ENCODE measurements at places on chromosomes 2 and 18. TPM values are rescaled to one million over a fixed set of nuclear protein-coding genes. Genes with fewer than 3 reads are reported as not detected.

Gene RAMP1
- 4.4 TPM for total RNA-seq

Gene CLHC1
- total RNA-seq, result 14.5 TPM

Gene RESP18
- not detected for total RNA-seq

- no peak for DNase-seq
- no peak overlapping the region for H3K27ac ChIP-seq
- H3K4me3 ChIP-seq, result no peak overlapping the region
- H3K27me3 ChIP-seq, result peaks cover 8% of the 10 kb centered on the region
- no peaks in the 10 kb centered on the region for H3K36me3 ChIP-seq
These were observed 166.3 kb downstream of the NRP2 start for GRCh38 chr2:205848601-205849000.

DNA sequence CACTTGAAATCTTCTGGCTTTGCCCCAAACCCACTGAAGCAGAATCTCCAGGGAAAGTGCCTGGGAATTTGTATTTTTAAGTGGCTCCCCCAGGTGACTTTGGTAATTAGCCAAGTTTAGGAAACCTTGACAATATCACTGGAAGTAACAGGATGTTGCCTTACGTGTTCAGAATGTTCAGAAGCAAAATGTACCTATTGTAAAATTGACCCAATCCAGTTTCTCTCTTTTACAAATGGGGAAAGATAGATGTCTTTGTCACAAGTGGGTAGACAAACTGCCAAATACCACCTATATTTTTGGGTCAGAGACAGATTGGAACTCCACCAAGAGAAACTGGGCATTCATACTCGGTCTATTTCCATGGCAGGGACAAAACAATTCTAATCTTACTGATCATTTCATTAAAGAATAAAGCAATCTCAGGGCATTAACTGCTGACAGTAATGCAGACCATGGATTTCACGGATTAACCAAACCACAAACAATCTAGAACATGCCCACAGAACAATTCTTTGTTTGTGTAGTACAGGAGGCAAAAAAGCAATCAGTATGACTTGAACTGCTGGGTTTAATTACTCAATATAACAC lies 255.8 kb downstream of the ERBB4 start:
- H3K4me3 ChIP-seq, result no peak overlapping the region
- no peak overlapping the region for H3K27ac ChIP-seq
- no peak for DNase-seq

- DNase-seq, result peak; percentile 51
- H3K36me3 ChIP-seq, result no peaks in the 10 kb centered on the region
- H3K27me3 ChIP-seq, result no peaks in the 10 kb centered on the region
- H3K4me3 ChIP-seq, result no peak overlapping the region
- H3K27ac ChIP-seq, result peak overlapping the region; percentile 1
These were observed 47.6 kb downstream of the LIPG start for GRCh38 chr18:49609256-49610021.

DNA sequence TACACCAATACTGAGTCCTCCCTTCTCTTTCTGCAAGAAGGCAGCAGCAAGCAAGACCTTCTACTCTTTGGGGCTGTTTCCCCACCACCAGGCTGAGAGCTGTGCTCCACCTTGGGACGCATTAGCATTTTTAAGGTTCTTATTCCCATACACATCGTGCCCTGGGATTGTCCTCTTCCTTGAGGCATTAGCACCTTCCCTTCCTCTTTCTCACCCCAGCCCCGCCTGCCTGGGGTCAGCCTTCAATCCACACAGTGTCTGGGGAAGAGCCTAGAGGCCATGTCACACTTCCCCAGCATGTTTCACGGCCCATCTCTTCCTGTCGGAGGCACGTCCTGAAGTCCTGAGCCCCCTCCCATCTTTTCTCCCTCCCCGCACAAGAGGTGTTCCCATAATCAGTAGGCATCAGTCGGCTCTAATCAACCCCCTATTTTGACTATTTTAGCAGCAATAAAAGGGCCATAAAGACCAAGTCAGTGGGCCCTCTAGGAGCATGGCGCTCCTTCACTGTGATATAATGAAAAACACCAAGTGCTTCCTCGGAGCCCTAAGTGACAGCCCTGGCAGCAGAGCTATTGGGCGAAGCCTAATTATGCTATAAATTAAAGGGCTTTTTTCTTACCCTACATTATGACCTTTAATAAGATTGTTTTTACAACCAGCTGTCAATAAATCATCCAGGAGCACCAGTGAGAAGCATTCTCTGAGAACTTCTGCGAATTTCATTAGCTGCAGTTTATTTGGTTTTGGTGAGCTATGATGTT lies 55.0 kb upstream of the PKDCC start:
- H3K4me3 ChIP-seq, result no peak overlapping the region
- no peak overlapping the region for H3K27ac ChIP-seq
- H3K36me3 ChIP-seq, result no peaks in the 10 kb centered on the region
- no peak for DNase-seq

All from osteoblast (primary cell).